ENCODE measurements at places on chromosomes 1 and 21.

DNA sequence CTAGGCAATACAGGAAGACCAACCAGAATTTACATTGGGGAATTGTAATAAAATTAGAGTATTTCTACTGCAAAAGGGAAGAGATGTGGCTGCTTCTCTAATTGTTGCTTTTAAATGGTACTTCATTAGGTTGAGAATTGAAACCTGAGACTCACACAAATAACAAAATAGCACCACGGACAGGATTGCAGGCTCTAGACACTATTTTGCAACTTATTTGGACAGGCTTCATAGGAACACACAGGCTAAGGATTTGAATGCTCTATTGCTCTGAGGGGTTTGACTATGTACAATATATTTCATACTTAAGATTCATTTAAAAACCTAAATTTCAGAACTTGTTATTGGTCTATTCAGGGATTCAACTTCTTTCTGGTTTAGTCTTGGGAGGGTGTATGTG, 79.6 kb downstream of the ATP1B1 start:
- peak; percentile 56 for DNase-seq

- DNase-seq: no peak
These were observed 124.3 kb downstream of the ETS2 start for GRCh38 chr21:38930066-38930465.

- DNase-seq: no peak
These were observed 2.0 kb downstream of the SLC6A17 start for GRCh38 chr1:110152133-110152785.

DNA sequence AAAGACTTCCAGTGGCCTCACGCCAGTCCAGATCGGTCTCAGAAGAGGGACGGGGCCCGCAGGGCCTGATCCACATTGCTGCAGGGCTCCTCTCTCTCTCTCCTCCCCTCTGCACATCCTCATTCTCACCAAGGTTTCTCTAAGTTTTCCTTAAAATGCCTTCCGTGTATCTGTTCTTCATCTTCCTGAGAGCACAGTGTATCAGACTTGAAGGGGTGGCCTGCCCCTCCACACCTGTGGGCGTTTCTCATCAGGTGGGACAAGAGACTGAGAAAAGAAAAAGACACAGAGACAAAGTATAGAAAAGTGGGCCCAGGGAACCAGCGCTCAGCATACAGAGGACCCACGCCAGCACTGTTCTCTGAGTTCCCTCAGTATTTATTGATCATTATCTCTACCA, 66.4 kb downstream of the PRKAB2 start:
- no peak for DNase-seq
